ENCODE measurements at places on chromosomes 2 and 18. TPM values are rescaled to one million over a fixed set of nuclear protein-coding genes. Genes with fewer than 3 reads are reported as not detected.

CRYBA2 gene
- not detected for total RNA-seq

LRRC30 gene
- total RNA-seq, result not detected

MOCOS gene
- 1.3 TPM for total RNA-seq

DNA sequence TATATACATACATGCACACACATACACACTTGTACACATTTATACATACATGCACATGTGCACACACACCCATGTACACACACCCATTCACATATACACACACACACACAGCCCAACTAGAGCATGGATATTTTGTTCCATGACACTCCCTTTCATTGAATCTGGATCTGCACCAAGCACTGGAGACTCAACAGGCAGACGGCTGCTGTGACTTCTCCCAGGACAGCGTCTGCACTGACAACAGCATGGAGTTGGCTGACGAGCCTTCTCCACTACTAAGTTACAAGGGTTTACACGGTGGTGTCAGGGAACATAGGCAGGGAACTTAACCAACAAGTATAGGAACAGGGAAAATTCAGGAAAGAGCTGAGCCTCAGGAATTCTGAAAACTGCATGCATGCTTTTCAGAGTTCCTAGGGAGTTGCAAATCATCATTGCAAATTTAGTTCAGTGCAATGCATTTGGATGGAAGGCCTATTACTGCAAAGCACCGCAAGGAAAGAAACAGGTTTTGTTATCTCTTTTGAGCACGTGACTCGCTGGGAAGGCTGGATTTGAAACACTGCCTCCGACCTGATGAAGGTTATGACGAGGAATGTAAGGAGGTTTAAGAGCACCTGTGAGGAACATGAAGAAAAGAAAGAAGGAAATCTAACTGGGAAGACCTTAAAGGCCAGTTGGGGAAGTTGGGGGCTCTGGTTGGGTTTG, 35.9 kb downstream of the TMEM18 start:
- DNase-seq, result no peak

GRCh38 chr18:48609820-48610815, 71.3 kb downstream of the CTIF start:
- DNase-seq, result no peak

DNA sequence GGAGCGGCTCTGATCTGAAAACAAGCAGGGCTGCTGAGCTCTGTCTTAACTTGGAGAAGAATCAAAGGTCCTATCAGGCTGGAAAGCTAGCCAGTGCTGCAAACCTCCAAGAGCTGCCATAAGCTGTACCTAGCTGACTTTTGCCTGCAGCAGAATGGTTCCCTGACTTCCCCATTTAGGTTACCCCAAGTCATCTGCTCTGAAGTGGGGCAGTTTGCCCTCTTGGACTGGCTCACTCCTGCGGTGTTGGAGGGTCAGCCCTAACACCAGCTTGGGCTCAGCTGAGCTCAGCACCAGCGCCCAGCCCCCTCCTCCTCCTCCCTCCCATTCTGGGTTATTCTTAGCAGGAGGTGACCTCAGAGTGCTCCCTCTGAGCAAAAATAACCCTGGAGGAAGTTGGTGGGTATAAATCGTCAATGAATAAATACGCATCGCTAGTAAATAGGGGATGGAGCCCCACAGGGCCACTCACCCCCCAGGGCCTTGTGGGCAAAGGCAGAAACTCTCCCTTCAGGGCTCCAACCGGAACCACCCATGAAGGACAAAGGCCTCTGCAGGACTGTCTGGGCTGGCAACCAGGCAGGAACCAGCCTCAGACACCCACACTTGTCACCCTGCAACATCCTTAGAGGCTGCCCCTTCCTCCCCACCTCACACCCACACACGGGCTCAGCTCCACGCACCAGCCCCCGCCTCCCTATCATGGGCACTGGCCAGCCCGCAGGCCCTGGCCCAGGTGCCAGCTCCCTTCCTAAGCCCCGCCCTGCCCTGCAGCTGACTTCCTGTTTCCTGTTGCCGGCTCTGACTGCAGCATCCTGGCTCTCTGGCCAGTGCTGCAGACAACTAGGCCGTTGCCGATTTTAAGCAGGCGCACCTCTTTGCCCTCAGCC, 46.9 kb downstream of the DNMT3A start:
- DNase-seq, result no peak

DNA sequence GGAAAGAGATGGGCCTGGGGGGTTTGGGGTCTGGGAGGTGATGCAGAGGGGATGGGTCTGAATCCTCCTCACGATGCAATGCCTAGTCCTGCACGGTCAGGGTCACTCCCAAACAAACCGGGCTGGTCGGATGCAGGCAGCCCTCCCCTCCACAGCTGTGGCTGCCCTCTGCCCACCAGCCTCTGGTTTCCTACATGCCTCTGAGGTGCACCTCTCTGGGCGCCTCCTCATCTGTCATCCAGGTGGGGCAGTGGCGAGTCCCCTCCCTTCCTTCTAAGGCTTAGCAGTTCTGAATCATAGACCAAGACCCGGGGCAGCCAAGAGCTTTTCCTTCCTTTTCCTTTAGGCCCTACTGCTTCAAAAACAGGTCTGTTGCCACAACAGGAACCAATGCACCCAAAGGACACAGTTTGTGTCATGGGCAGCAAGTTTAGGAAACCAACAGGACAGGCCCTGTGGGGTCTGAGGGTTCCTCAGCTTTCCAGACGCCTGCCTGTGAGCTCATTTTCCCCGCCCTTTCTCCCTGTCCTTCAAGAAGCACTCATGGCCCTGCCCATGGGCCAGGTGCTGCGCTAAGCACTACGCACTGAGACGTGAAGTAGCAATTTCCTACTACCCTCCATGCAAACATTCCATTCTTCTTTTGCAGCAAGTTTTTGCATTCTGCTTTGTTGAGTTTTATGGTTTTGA, 6.5 kb upstream of the MAL start:
- no peak for DNase-seq

DNA sequence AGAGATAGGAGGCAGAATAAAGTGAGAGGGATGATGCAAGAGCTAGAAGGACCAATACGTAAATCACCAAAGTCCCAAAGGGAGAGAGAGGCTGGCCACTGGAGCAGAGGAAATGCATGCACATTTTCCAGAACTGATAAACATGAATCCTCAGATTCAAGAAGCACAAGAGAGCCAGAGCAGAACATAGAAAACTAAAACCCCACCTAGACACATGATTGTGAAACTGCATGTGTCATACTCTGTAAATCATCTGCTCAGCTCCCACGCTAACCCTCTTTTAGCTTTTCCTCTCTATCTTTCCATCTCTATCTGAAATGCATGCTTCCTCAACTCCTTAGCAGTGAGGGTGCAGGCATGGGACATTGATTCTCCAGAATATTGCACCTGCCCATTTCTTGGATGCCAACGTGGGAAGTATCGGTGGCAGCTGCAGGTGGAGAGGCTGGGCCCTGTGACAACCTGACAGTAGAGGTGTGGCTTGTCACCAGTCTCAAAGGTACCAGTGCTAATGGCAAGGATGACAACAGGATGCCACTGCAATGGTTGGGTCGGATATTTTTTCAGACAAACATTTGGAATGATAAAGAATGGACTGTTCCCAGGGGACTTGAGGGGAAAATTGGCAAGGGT, 89.3 kb upstream of the OTOS start:
- no peak for DNase-seq

- no peak for DNase-seq
Observed at GRCh38 chr18:65934874-65935273, 184.1 kb downstream of the CDH7 start.

GRCh38 chr2:214005337-214005736, 405.5 kb upstream of the VWC2L start:
- no peak for DNase-seq

All from pulmonary artery endothelial cell (primary cell).